Urinary bladder (tissue), 4 donors: ENCODE measurements at places on chromosomes 11 and 22. TPM values are rescaled to one million over a fixed set of nuclear protein-coding genes. Genes with fewer than 3 reads are reported as not detected.

SLC22A25 gene
- total RNA-seq, result not detected

OR52H1 gene
- 2.2 TPM for total RNA-seq

MRGPRX3 gene
- total RNA-seq, result not detected

PNPLA5 gene
- total RNA-seq, result not detected

DNA sequence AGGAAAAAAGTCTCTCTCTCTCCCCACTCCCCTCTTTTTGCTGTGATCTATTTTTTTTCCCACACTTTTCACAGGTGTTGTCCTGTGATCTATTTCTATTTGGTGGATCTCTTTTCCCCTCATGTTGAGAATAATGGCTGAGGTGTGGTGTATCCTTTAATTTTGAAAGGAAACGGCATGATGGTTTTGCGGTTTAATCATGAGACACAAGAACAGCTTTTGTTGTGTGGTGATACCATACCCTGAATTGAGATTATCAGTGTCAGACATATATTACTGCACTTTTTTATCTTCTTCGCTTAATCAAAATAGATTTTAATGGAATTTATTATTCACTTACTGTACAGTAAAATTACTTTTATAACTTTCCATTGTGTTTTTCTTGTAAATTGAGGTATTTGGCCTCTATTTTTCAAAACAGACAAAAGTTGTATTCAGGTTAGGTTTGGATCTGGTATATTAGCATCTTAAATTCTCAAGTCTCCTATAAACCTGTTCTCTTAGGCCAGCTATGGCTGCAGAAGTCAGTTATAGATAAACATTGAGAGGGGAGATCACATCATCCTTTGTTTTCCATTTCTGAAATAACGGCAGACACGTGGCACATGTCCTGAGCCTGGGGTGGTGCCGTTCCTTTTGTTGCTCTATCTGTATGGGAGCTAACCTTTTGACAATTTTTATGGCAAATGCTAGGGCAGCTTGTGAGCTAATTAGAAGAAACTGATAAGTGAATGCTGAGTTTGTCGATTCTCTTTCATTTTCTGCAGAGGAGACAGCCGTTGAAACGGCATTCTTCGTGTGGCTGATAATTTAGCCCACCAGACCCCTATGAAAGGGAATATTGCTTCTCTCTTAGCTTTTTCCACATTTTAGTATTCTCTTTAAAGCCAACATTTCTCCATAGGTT lies 25.8 kb downstream of the NF2 start:
- no peak for DNase-seq

GRCh38 chr11:2273771-2274170 lies 3.4 kb upstream of the ASCL2 start:
- DNase-seq, result no peak

- no peak for DNase-seq
Measured at GRCh38 chr11:13339195-13340153, 61.9 kb downstream of the BMAL1 start.

- DNase-seq, result no peak
Measured at GRCh38 chr11:102361086-102362031, 14.3 kb downstream of the BIRC2 start.

DNA sequence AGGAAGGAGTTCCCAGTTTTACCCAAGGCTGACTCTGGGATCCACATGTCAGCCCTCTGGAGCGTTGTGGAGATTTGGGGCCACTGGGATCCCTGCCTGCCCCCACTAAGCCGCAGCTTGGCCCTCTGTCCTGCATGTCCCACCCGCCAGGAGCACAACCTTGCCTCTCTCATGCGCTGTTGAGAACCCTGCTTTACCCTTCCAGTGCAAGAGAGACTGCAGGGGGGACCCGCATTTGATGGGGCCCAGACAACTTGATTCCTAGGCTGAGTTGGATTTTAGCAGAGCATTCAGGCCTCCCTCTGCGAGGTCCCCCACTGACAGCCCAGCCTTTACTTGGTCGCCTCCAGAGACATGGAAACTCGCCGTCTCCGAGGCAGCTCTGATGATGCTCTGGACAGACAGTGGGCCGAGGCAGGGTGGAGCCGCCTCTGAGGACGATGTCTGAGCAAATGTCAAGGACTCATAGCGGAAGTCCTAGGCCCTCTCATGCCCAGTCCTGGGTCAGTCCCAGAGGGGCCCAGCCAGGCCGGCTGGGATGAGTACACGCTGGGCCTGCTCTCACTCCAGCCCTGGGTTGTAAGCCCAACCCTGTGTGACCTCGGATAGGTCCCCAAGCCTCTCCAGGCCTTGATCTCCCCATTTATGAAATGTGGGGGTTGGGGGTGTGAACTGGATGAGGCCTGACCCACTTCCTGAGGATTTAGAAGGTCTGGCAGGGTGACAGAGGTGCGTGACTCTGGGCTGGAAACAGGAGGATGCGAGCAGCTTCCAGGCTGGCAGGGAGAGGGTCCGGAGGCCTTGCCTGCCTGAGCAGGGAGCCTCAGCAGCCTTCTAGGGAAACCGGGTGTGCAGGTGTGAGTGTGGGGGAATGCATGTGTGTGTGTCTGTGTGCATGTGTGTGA lies 630 bp downstream of the CD5 start:
- DNase-seq, result no peak
